ENCODE measurements at places on chromosomes 2 and 18. TPM values are rescaled to one million over a fixed set of nuclear protein-coding genes. Genes with fewer than 3 reads are reported as not detected.

GRCh38 chr2:83967854-83968253, 491.2 kb downstream of the SUCLG1 start:
- no peak for DNase-seq

GRCh38 chr2:60440079-60440766, 113.2 kb downstream of the BCL11A start:
- DNase-seq = no peak

Gene CD8B2
- 0.23 TPM for total RNA-seq

GRCh38 chr2:69141061-69141460, 128.1 kb downstream of the ANTXR1 start:
- no peak for DNase-seq

Gene CHST9
- 0.68 TPM for total RNA-seq

- no peak for DNase-seq
Measured at GRCh38 chr18:55405893-55406406, 182.0 kb downstream of the TCF4 start.

DNA sequence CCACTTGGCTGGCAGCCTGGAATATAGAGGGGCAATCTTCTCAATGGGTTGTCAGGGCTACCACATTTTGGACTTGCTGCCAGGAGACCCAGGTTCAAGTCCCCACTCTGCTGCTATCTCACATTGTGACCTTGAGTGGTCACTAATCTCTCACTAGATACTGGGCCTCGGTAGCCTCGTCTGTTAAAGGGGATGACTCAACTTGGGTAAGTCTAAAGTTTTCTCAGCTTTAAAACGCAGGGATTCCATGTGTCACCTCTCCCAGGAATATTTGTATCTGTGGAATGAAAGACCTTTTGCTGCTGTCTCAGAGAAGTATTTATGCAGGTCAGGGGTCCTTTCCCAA, 86.3 kb downstream of the SEMA4F start:
- no peak for DNase-seq

Gene KCNJ13
- total RNA-seq = not detected

- DNase-seq = no peak
Measured at GRCh38 chr2:196206804-196207203, 35.4 kb upstream of the STK17B start.

GRCh38 chr18:24974431-24974830, 377.5 kb downstream of the ZNF521 start:
- DNase-seq = no peak

Gene CXCR1
- 1.3 TPM for total RNA-seq

Gene DSEL
- total RNA-seq = 0.45 TPM

DNA sequence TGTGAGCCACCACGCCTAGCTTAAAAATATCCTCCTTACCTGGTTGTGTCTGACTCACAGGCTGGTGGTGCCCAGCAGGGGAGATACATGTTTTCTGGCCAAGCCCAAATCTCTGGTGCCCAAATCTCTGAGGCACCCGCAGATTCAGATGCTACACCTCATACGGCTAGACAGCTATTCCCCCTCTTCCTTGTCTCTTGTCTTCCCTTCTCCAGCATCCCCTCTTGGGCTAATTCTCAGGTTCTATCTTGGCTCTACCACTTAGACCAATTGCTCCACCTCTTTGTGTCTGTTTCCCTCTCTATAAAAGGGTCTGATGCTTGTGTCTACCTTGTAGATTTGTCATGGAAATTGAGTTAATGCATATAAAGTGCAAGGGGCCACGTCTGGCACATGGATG, 13.4 kb downstream of the LAMA3 start:
- no peak for DNase-seq

DNA sequence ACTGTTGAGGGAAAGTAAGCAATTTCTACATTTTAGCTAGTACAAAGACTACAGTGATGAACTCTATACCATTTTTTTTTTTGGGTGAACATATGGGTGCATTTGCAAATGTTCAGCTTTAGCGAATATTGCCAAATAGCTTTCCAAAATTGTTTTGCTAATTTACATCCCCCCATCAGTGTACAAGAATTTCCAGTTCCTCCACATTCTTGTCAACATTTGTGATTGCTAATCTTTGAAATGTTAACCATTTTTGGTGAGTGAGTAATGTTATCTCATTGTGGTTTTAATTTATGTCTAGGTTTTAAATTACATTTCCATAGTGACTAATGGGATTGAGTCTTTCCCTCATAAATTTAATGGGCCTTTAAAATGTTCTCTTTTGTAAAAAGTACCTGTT, 16.4 kb upstream of the CNRIP1 start:
- no peak for DNase-seq

GRCh38 chr2:13819896-13820295, 812.6 kb upstream of the LRATD1 start:
- DNase-seq = no peak

DNA sequence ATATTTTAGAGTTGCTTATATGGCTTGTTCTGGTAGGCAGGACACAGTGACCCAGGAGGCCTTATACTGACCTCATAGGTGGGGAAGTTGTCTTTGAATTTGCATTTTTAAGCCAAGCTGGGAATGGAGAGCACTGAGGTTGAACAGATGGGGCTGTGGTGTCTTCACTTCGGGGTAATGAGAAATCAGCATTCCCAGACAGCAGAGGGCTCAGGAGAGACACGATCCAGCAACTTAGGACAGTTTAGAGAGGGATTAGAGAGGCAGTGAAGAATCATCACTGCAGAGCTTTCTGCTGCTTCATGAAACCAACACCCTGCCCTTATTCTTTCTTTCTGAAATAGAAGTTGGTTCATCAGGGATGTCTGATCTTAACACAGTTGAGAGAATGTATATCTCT, 202.4 kb downstream of the TDRD15 start:
- DNase-seq = no peak

DNA sequence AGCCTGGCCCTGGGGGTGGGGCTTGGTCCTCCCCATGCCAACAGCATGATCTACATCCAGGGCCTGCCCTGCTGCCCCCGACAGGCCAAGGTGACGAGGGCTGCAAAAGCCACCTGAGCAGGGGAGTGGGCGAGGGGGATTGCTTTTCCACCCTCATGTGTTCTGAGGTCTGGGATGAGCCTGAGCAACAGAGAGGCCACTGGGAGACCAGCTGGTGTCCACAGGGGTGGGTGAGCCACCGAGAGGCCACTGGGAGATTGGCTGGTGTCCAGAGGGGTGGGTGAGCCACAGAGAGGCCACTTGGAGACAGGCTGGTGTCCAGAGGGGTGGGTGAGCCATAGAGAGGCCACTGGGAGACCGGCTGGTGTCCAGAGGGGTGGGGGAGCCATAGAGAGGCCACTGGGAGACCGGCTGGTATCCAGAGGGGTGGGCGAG, 147.4 kb upstream of the GPC1 start:
- no peak for DNase-seq

GRCh38 chr2:120769076-120769786, 33.6 kb downstream of the GLI2 start:
- DNase-seq = no peak

Gene TUBA4B
- total RNA-seq = not detected

DNA sequence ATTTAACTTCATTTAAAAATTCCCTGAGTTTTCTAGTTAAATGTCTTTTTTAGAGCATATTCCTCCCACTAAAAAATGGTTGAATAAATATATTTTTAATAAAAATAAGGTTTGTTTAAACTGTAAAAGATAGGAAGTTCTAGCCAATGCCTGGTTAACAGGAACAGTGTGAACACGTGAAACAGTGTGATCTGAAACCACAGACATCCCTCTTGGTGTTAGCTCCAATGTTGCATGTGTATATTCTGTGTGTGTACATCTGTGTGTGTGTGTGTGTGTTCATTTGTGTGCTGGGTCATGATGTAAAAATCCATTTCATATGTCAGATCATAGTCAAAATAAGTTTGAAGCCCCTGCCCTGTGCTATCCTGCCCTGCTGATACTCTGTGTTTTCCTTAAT, 6.1 kb upstream of the SOX11 start:
- DNase-seq = no peak

GRCh38 chr2:202161151-202161835, 77.1 kb downstream of the SUMO1 start:
- no peak for DNase-seq
